ENCODE measurements at places on chromosomes 4 and X. TPM values are rescaled to one million over a fixed set of nuclear protein-coding genes. Genes with fewer than 3 reads are reported as not detected.

GRCh38 chr4:15766821-15767220 is 11.3 kb upstream of the CD38 start:
- no peak for DNase-seq

DNA sequence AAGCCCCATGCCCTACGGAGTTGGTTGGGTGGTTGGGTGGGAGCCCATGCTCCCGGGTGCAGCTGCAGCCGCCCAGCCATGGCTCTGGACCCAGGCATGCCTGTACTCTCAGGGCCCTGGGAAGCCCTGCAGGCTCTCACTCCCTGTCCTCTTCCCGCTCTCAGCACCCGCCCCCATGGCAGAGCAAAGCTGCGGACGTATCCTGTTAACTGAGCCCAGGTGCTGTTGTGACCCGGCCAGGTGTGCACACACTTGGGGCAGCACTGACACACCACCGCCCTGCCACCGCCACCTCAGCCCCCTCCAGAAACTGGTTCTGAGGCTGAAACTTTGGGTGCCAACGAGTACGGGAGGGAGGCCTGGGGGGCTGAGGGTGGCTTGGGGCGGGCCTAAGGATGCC is 40.3 kb downstream of the PPM1K start:
- no peak for DNase-seq

DNA sequence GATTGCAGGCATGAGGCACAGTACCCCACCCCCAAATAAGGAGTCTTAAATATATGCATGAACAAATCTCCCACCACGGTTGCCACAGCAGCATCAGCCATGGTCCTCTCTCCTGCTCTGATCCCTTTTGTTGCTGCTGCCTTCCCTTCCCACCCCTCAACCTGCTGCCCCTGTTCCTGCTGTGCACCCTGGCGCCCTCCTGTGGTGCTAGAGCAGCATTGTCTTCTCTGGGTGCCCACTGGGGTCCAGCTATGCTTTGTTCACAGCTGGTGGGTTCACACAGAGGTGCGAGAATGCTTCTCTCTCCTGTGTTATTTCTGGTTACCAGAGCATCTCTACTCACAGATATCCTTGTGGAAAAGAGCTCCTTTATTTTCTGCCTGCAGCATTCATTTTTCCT is 116.2 kb downstream of the GATB start:
- peak; percentile 8 for DNase-seq

- DNase-seq, result no peak
Measured at GRCh38 chr4:98510757-98511517, 147.5 kb downstream of the TSPAN5 start.

- no peak for DNase-seq
Measured at GRCh38 chr4:128521648-128522111, 234.1 kb upstream of the PGRMC2 start.

The SLC25A43 gene
- total RNA-seq, result 19.2 TPM

The ADGRL3 gene
- 4.6 TPM for total RNA-seq

The TMSB15C gene
- total RNA-seq, result 0.67 TPM

The CTBP1 gene
- total RNA-seq, result 190 TPM

The WDR17 gene
- 7.8 TPM for total RNA-seq

- DNase-seq, result peak; percentile 68
Measured at GRCh38 chrX:21963731-21964405, 23.4 kb downstream of the SMS start.

GRCh38 chr4:20543131-20543530 is 157.1 kb upstream of the PACRGL start:
- no peak for DNase-seq

- DNase-seq, result no peak
Measured at GRCh38 chrX:11929476-11929875, 171.4 kb downstream of the MSL3 start.

The ESX1 gene
- total RNA-seq, result not detected

The TEX13C gene
- total RNA-seq, result not detected

The TLR10 gene
- not detected for total RNA-seq

The JAKMIP1 gene
- total RNA-seq, result 0.71 TPM

The GNRHR gene
- total RNA-seq, result not detected

- no peak for DNase-seq
Measured at GRCh38 chrX:145190801-145191389, 56.4 kb upstream of the SPANXN1 start.

GRCh38 chr4:152559641-152560040 is 23.7 kb upstream of the FBXW7 start:
- no peak for DNase-seq

DNA sequence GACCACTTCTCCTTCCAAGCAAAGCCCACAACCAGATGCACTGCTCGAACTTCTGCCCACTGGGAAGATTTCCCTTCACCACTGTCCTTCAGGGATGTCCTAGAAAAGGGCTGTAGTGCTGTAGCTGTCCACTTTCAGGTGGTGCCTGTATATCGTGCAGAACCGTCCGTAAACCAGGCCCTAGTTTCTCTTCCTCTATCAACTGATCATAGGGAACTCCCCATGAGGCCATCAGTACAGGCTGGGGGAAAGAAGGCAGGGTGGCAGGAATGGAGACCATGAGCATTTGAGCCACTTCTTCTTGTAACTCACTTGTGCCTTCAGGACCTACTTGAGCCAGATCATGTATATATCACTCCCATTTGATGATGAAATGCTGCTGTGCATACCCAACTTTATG is 57.3 kb upstream of the FAM9B start:
- DNase-seq, result no peak

The ASB5 gene
- total RNA-seq, result not detected

DNA sequence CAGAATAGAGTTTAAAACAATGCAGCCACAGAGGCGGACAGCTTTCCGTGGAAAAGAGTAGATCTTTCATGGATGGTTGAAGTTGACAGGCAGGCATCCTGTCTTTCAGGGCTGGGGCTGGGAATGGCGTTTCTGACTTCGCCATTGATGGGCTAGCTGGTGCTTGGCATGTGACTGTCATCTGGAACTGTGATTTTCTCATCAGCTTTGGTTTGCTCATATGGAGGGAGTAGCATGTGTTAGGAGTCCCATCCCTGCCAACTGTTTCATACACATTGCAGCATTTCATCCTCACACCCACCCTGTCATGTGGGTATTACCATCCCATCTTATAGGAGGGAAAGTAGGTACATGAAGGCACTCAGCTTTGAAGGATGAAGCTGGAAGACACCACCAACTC is 49.2 kb upstream of the STX18 start:
- no peak for DNase-seq

DNA sequence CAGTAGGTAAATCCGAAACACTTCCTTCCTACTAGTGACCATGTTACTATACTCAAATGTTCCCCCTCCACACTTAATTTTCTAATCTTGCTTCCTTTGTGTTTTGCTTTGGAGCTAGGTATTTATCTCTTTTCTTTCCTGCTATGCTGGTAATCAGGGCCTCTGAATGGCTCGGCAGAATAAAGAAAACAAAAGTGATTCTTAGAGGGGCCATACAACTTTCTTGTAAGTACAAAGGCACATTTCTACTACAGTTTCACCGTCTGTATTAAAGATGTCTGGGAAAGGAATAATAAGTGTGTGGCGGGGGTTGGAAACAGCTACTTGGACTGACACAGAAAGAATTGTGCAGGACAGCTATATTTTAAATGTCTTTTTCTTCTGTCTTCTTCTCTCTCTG is 50.3 kb downstream of the GPC3 start:
- DNase-seq, result no peak

GRCh38 chr4:152153476-152154270 is 382.2 kb downstream of the FBXW7 start:
- DNase-seq, result no peak

The ADGRG4 gene
- not detected for total RNA-seq

DNA sequence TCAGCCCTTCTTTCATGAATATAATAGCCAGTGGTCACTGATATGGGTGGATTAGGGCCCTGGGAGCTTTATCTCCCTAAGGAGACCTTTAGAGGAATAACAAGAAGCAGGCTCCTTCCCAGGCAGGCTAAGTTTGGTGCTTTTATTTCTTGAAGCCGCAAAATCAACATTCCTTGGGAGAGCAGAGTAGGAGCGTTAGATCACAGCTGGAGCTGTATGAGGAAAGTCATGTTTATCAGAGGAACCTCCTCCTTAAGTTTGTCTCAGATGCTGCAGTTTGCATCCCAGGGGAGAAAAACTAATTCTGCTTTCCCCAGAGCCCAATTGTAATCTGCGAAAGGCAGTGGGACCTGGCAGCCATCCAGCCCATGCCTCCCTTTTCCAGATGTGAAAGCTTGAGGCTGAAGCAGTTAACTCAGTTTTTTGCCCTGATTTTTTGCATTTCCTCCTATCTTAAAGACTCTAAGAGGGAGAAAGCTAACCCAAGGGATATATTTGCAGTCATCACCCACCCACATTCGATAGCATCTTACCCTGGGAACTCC is 186.0 kb upstream of the FRMPD4 start:
- DNase-seq, result no peak

DNA sequence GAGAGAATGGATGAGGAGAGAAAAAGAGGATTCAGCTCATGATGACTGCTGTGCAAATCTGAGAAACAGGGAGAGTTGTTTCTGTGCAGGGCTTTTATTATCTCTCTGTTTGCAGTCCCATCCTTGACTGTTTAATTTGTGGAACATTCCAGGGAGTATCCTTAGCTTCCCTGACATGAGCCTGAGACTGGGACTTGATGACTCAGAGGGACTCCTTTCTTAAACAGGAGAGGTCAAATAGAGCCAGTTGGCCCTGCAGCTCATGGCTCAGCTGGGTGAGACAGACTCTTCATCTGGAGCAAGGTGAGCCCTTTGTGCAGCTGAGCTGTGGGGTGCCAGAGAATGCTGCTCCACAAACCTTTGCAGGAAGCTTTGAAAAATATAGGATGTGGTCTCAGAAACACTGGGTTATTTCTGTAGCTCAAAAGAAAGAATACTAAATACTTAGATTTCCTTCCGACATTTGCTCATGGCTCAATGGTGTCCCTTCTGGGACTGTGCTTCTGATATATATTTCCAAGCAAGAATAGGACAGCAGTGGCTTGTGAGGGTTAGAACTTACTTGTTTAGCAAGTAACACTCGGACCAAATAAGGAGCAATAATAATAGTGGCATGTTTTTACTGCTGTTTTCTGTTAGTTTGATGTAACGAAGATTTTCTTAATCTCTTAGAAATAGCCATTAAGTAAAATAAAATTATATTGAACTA is 14.5 kb downstream of the ARHGAP24 start:
- no peak for DNase-seq

- no peak for DNase-seq
Measured at GRCh38 chrX:37580080-37580479, 8.6 kb downstream of the LANCL3 start.

GRCh38 chr4:120281581-120281980 is 214.9 kb upstream of the MAD2L1 start:
- no peak for DNase-seq

DNA sequence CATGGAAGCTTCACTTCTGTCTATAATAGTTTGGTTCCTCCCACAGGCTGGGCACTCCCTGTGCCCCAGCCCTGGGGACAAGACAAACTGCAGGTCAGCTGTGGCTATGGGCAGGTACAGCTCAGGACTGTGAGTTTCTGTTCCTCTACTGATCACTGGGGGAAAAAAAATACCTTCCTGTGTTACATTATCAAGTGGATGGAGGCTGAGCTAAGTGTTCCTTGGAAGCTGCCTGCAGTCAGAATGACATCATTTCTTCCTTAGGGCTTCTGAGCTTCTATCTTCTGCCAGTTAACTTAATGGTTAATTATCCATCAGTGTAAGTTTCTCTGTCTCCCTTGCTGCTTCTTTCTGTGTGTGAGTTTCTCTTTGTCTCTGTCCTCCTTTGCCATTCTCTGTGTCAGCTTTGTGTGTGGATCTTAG is 4.6 kb downstream of the RAB33A start:
- no peak for DNase-seq

DNA sequence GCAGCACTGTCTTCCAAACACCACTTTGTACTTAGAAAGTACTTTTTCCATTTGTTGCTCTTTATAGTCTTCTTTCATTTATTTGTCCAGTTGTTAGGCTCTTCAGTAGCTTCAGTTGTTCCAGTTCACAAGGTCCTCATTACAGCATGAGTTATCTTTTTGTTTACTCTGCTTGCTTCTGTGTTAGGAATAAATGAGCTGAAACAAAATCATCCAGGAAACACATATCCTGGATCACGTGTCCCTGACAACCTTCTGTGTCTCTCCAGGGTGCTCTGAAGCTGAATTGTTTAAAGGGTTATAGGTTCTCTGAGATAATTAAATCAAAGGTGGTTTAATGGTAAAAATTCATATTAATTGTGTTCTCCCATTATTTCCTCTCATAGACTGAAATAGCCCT is 19.9 kb upstream of the KLHL8 start:
- no peak for DNase-seq

DNA sequence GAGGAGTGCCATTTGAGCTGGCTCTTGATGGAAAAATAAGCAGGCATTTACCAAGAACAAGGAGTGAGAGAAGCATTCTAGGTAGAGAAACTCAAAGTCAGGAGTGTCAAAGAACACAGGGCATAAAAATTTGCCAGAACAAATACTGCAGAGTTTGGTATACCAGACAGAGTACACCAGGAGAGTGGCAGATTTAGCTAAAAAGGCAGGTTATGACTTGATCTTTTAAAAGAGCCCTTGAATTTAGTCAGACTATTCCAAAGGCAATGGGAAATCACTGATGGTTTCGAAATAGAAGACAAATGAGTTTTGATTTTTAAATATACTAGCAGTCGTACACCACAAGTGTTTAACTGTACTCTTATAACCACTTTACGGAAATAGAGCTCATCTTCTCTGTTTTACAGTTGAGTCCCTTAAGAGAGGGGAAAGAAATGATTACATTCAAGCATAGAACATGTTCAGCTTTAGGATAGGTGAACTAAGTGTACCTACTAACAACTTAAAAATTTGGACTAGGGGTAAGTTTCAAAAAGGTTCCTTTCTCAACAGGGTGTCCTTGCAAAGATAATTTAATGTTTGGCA is 10.2 kb downstream of the UBE2D3 start:
- no peak for DNase-seq

DNA sequence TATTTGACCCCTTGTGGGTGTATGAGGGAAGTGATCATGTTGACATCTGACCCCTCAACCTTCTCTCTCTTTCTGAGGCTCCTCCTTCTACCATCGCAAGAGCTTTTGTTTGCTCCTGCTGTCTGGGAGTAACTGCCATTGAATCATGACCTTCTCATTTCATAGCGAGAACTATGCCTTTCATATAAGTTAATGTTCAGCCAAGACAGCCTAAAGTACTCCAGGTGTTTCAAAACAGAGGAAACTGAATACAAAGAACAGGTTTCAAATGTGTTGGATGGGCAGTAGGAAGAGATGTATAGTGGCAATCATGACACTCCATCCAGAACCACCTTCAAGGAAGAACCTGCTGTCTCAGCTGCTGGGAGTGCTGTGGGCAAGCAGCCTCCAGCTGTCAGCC is 403.1 kb downstream of the MID1IP1 start:
- DNase-seq, result no peak

Data from thyroid gland (tissue), 4 donors.